ENCODE measurements at places on chromosomes 2 and 18.

DNA sequence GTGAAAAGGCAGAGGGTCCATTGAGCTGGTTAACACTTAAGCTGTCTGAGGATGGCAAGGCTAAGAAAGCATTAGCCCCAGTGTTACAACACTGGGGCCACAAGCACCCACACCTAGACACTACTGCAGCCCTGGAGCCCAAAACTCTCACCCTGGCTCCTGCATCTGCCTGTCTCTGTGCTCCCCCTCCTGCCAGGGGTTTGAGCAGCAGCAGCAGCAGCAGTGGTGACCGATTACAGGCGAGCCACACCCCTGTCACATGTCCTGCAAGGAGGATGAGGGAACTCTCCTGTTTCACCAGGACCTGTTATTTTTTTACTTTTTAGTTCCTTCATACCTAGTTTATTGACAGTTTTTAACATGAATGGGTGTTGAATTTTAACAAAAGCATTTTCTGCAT lies 326.7 kb upstream of the MAP2 start:
- DNase-seq, result no peak

DNA sequence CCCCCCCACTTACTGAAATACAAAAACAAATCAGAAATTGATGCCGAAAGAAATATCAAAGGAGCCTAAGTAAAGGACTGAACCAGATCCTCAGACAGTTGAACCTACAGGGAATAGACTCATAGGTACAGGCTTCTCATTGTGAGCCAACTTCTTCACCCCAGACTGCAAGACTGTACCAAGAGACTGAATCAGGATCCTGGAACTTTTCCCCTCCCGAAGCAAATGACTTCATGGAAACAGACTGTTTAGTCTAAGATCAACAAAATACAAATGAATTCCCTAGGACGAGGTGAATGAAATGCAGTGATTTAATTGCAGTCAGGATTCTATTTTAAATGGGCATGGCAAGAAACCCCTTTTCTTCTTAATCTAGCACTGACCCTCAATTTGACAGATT lies 53.6 kb upstream of the RNF152 start:
- no peak for DNase-seq

DNA sequence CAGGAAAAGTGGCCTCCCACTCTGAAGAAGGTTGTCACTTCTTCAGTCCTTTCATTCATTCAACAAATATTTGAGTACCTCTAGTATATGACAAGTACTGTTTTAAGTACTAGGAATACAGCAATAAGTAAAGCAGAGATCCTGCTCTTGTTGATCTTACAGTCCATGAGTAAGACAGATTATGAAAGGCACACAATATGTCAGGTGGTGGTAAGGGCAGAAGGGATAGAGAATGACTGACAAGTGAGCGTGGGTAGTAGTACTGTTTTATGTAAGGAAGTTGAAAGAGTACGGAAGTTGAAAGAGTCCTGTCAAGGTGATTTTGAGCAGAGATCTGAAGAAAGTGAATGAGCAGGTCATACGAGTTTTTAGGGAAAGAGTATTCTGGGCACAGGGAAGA lies 111.3 kb downstream of the GALNT1 start:
- DNase-seq, result no peak

DNA sequence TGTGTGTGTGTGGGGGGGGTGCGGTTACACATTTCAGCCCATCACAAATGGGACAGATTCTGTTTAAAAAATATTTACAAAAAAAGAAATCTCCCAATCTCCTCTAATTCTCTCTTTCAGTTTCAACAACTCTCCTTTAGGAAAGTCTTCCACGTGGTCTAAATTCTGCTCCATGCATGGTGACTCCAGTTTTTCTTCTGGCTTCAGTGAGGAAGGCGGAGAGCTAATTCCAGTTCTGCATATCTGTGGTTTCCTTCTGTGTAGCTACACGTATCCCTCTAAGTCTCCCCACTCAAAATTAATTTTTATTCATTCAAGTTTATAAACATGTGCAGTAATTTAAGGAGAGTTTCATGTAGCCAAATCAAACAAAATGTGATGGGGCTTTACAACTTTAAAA lies 111.6 kb downstream of the SLC4A3 start:
- DNase-seq, result no peak

- no peak for DNase-seq
Observed at GRCh38 chr2:187442378-187442777, 5.7 kb downstream of the CALCRL start.

DNA sequence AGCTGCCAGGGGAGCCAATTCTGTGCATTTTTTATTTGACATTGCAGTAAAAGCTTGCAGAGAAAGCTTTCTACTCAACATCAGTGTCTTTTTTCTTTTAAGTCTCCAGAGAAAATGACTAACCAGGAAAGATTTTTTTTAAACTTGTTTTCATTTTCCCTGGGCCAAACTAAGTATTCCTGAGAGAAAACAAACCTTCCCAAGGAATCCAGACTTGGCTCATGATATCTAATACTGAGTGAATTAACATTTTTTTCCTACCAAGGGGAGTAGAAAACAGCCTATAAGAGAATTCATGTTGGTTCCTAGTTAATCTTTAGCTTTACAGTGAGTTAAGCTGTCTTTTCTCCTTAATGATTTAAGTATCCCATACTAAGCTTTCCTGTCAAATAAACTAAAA lies 46.7 kb downstream of the DAPL1 start:
- no peak for DNase-seq

GRCh38 chr2:209383212-209383611 lies 40.6 kb upstream of the MAP2 start:
- DNase-seq, result no peak

GRCh38 chr2:177010146-177010545 lies 202.4 kb upstream of the HNRNPA3 start:
- DNase-seq, result no peak

- DNase-seq, result no peak
Observed at GRCh38 chr2:120510751-120511395, 164.9 kb downstream of the INHBB start.

DNA sequence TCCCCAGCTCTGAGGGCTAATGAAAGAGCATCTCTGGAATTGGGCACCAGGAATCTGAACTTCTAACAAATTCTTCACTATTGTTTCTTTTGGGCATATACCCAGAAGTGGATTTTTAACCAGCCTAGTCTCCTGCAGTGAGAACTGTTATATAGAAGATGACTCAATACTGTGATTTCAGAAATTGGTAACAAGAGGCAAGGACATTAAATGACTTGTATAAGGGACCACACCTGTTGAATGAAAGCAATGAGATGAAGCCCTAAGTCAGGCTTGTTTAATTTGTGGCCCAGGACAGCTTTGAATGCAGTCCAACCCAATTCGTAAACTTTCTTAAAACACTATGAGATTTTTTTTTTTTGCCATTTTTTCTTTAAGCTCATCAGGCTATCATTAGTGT lies 57.9 kb downstream of the EPC2 start:
- no peak for DNase-seq

DNA sequence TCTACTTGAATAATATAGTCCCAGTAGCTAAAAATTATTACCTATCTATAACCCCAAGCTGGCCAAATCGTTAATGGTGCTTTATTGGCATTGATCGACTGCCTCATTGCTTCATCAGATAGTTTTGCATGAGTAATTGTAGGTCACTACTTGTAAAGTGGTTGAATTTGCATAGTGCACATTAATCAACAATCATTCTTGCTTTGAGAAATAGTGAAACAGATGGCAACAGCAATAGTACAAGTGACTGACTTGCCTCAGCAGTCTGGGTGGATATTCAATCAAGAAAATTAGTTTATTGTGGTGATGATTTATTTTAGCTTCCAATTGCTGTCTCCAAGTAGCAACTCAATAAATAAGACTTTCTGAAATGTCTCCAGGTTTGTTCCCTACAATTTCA lies 117.8 kb upstream of the NRXN1 start:
- DNase-seq, result no peak

- DNase-seq, result no peak
Observed at GRCh38 chr2:3389193-3389592, 9.7 kb downstream of the TRAPPC12 start.

GRCh38 chr2:74836675-74837401 lies 2.9 kb downstream of the HK2 start:
- no peak for DNase-seq

DNA sequence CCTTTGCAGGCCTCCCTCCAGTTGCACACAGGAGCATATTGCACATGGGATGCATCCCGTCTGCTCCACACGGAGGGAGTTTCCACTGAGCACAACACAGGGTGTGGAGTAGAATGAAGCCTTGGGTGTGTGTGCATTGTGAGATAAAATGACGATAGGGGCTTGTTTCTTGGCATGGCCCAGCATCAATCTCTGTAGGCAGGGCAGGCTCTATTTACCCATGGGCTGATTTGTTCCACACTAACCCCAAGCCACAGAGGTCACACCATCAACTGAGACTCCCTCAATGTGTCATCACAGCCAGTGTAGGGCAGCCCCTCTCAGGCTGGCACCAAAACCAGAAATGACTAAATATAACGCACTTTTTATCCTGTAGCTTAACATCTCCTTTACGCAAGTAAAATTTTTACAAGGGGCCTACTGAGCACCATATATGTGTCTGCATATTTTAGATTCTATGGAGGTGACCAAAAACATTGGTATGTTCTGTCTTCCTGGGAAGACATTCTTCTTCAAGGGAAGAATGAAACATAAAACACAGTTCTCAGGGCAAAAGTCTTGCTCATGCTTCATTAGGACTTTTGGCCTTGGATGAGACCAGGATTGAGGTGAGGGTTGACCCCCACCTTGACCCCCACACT lies 2.7 kb upstream of the GKN1 start:
- no peak for DNase-seq

- no peak for DNase-seq
Observed at GRCh38 chr2:98040331-98040939, 44.7 kb upstream of the TMEM131 start.

GRCh38 chr18:22709288-22710060 lies 223.7 kb upstream of the RBBP8 start:
- DNase-seq, result no peak

- DNase-seq, result no peak
Observed at GRCh38 chr2:229378386-229378785, 107.3 kb upstream of the PID1 start.

DNA sequence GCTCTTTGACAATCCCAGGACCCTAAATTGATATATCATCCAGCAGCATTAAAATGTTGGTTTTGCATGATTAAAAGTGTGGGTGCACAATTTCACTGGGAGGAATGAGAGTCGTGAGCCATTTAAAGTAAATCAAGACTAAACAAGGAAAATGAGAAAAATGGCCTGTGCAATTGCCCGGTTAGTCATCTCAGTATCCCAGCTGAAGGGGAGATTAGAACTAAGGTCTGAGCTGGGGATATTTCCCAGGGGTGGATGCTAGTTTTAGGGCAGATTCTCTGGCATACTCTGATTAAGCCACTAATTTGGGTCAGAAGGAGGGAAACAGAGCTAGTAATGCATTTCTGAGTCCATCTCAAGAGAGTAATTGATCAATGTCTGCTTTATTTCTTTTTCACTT lies 177.2 kb downstream of the EN1 start:
- DNase-seq, result no peak

DNA sequence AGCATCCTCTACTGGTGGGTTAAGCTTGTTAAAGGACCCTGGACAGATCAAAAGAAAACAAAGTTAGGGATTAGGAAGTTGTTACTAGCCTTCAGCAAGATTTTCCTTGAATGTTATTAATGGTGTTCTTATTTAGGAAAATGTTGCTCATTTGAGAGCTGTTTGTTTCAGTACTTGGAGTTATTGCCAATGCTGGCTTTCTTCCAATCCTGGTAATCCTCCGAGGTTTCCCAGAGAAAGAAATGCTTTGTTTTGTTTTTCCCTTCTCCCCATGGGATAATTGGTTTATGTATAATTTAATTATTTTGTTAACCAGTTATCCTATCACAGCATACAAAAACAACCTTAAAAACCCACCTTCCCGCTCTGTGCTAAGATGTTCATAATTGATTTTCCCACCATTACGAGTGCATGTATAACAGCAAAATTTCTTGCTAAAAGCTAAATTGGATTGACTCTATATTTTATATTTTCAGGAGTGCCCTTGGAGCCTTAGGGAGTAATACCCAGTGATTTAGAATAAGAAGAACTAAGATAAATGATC lies 79.8 kb downstream of the MGAT5 start:
- DNase-seq, result no peak

GRCh38 chr18:23538870-23539269 lies 35.6 kb downstream of the RMC1 start:
- DNase-seq, result no peak

GRCh38 chr18:30280861-30281470 lies 761.6 kb downstream of the DSC3 start:
- DNase-seq, result no peak

- no peak for DNase-seq
Observed at GRCh38 chr18:778194-778927, 33.7 kb downstream of the YES1 start.

GRCh38 chr2:96831679-96832078 lies 12.1 kb downstream of the ANKRD23 start:
- no peak for DNase-seq

DNA sequence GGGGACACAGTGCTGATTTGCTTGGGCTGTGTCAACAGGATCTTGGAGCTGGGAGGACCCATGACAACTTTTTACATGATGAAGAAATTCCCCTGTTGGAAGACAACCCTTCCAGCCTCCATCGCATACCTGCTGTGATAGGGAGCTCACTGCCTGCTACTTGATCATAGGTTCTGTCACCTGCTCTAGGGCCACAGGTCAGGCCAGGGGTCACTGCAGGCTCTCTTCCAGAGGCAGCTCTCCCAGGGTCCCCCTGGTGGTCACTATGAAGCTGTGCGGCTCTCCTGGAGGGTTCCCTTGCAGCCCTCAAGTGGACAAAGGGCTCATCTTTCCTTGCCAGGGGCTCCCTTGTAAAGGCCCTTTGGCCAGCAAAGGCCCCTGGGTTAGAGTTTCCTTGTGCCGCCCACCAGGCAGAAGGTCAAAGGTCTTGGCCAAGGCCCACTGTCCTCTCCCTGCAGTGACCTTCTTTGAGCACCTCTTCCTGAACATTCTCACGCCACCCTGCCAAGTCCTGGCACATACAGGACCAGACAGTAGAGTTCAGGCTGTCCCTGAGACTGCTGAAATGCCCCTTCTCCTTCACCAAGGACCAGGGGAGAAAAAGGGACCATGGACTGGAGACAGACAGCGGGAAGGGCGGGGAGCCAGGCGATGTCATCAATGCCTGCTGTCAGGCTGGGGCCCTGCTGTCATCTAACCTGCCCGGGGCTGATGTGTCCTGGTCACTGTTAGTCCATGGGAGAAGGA lies 345.1 kb downstream of the DYSF start:
- DNase-seq, result no peak

GRCh38 chr2:109660046-109660860 lies 46.1 kb downstream of the SOWAHC start:
- DNase-seq, result no peak
